ENCODE measurements at places on chromosomes 16 and 17.

DNA sequence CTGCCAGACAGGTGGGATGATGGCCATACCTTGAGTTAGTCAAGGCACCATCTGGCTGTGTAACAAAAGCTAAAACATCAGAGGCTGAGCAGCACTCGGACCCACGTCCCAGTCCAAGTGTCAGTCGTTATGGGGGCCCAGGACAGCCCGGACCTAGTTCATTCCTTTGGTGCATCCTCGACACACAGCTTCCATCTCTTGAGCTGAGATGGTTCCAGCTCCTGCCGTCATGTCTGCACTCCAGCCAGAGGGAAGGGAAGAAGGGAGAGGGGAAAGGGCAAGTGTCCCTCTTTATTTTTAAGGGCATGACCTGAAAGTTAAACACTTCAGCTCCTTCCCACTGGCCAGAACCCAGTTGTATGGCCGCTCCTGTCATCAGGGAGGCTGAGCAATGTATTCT, 218.0 kb downstream of the SEC14L1 start:
- no peak for DNase-seq

- DNase-seq = no peak
Measured at GRCh38 chr17:8563981-8564602, 66.4 kb downstream of the MYH10 start.

- DNase-seq = no peak
Measured at GRCh38 chr17:27158382-27158781, 135.5 kb upstream of the WSB1 start.

- no peak for DNase-seq
Measured at GRCh38 chr16:11689031-11689840, 21.0 kb downstream of the SNN start.

DNA sequence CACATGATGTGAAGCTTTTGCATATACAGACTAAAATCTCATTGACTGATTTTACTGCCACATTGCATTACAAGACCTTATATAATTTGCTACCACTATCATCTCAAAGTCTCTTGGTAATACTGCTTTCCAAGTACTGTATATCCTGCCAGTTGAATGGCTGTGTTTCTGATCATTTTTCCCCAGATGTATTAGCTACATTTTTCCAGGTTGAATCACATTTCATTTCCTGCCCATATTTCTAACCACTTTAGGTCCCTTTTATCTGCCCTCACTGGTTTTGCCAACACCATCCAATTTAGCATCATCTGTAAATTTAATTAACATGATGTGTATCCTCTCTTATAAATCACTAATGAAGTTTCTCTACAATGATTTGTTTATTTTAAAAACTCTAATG, 365.7 kb upstream of the PMFBP1 start:
- DNase-seq = no peak

All from activated CD4-positive, alpha-beta T cell treated with anti-CD3 and anti-CD28 coated beads, Interleukin-2, amount 50 U/mL, for 1 hour (primary cell).